ENCODE measurements at places on chromosomes 3 and 15.
A peak's percentile ranks its signal among the peaks of the same experiment; 100 is the strongest.

- no peak overlapping the region for H3K27ac ChIP-seq
- peak; percentile 72 for DNase-seq
- H3K27me3 ChIP-seq = no peaks in the 10 kb centered on the region
- no peaks in the 10 kb centered on the region for H3K36me3 ChIP-seq
- H3K4me1 ChIP-seq = no peaks in the 10 kb centered on the region
- no peak overlapping the region for H3K4me3 ChIP-seq
Observed at GRCh38 chr3:126390201-126390600, 4.5 kb upstream of the CFAP100 start.

DNA sequence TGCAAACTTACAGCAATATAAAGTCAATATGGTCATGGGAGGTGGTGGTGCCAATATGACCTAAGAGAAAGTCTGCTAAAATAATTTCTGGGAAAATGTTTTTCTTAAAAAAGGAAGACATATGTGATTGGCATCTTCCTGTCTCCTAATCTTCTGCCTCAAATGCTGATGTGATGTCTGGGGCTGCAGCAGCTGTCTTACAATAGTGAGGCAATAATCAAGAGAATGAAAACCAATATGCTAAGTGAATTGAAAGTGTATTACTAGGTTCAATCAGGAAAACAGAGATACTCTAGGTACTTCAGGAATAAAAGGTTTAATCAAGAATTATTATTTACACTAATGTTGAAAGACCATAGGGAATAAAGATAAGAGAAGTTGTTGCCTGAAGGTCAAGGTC is 7.2 kb upstream of the STT3B start:
- H3K4me3 ChIP-seq = no peak overlapping the region
- no peaks in the 10 kb centered on the region for H3K4me1 ChIP-seq
- no peaks in the 10 kb centered on the region for H3K36me3 ChIP-seq
- H3K27ac ChIP-seq = no peak overlapping the region
- no peaks in the 10 kb centered on the region for H3K27me3 ChIP-seq

- H3K27ac ChIP-seq = no peak overlapping the region
- no peaks in the 10 kb centered on the region for H3K4me1 ChIP-seq
- DNase-seq = peak; percentile 34
- H3K4me3 ChIP-seq = no peak overlapping the region
Observed at GRCh38 chr15:74376226-74376625, 8.8 kb upstream of the CYP11A1 start.

- no peaks in the 10 kb centered on the region for H3K27me3 ChIP-seq
- no peak overlapping the region for H3K4me3 ChIP-seq
- no peaks in the 10 kb centered on the region for H3K36me3 ChIP-seq
- DNase-seq = no peak
- no peak overlapping the region for H3K27ac ChIP-seq
Observed at GRCh38 chr15:62362608-62363007, 197.5 kb upstream of the C2CD4B start.

DNA sequence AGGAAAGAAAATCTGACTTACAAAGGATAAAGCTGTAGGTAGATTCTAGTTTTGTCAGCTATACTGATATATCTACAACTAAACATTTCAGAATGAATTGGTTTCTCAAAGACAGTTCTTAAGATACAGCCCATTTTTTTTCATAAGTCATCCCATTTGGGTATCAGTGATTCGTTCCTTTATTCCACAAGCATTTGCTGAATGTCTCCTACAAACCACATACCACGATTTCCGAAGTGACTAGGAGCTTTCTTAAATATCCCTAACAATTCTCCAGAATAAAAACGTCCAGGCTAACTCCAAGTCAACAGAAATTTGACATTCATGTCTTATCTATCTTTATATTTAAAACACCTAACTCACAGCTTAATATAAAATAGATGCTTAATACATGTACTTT is 59.8 kb downstream of the TP53BP1 start:
- no peak overlapping the region for H3K27ac ChIP-seq
- no peaks in the 10 kb centered on the region for H3K27me3 ChIP-seq
- no peaks in the 10 kb centered on the region for H3K4me1 ChIP-seq
- H3K4me3 ChIP-seq = no peak overlapping the region
- no peak for DNase-seq
- peaks cover 2% of the 10 kb centered on the region for H3K36me3 ChIP-seq

DNA sequence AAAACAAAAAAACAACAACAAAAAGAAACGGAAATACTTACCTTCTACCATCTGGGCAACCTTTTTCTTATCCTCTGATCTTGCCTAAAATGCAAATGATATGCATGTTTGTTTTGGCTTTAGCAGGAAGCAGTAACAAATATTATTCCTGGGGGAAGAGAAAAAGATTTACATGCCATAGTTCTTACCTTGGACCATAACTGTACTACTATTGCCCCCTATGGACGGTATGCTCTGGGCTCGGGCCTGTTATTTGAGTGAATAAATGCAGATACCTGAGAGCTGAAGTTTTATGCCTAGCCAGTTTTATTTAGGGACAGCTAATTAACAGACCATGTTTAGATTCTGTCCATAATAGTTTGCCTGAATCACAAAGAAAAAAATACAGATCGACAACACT is 12.6 kb upstream of the STARD5 start:
- H3K4me1 ChIP-seq = no peaks in the 10 kb centered on the region
- H3K4me3 ChIP-seq = no peak overlapping the region
- H3K27ac ChIP-seq = no peak overlapping the region
- no peaks in the 10 kb centered on the region for H3K36me3 ChIP-seq
- H3K27me3 ChIP-seq = no peaks in the 10 kb centered on the region

DNA sequence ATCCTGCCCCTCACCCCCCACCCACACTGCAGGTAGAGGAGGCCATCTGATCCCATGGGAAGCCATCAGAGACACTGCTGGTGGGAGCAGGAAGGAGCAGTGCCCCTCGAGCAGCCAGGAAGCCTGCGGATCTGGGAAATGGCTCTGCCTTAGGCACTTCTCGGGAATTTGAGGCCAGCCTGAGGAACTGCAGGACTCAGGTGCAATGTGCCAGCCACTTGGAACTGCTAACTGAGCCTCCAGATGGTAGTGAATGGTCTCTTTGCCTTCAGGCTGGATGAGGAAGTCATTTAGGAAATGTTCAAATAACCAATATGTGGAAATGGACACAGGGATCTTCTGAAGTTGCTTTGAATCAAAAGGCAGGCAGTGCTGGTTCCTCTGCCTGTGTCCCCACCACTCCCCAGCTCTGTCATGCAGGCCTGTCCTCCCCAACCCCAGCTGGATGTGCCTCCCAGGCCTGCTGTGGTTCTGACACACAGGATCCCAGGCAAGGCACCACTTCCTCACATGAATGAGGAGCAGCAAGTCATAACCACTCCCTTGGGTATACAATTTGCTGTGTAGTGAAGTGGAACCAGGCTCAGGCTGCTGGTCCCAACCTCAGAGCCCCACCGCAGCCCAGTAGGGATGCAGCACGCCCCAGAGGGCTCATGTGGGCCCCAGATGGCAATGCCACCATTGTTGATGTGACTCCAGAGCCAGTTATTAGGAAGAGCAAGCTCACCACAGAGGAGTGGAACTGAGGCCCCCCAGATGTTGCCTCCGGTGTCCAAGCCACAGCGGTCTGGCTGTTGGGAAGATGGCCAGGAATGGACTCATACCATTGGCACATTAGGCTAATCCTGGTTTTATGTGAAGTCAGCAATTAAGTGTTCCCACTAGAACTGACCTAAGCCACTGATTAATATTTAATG is 46.5 kb upstream of the LIMD1 start:
- no peak overlapping the region for H3K4me3 ChIP-seq
- H3K36me3 ChIP-seq = peaks cover 3% of the 10 kb centered on the region
- no peaks in the 10 kb centered on the region for H3K27me3 ChIP-seq
- no peak overlapping the region for H3K27ac ChIP-seq

DNA sequence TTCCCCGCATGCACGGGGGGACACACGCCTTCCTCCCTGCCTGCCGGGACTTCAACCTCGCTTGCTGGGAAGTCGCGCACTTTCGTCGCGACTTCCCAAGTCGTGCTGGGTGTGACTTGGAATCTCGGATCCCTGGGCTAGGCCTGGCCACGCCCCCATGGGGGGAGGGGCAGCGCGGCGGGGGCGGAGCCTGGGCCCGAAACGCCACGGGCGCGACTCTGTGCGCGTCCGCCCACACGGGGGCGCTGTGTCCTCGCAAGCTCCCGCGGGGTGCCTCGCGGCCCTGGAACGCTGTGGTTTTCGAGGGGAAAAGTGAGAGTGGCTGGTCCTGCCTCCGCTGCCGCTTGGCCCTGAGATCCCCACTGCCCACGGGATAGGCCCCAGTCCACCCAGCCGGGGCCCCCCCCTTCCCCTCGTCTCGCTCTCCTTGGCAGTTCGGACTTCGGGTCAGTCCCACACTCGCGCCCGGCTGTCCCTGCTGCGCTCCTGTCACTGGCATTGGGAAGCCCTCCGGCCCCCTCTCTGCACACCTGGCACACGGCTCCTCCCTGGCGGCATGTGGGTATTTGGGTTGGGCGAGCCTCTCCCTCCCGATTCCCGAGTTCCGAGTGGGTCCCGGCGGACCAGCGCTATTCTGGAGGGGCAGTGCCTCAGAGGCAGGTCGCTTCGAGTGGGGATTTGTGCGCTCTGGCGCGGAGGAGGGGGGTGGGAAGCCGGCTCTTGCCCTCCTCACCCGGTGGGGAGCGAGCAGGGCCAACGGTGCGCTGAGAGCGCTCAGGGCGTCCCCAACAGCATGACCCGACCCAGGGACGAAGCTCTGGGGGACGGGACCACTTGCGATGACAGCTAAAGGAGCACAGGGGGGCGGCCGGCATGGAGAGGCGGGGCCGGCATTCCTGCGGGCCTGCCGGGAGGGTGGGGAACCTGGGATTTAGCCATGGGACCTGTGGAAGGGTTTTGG is 23.6 kb downstream of the SEC61A1 start:
- H3K36me3 ChIP-seq = peaks cover 1% of the 10 kb centered on the region
- peak overlapping the region; percentile 38 for H3K27ac ChIP-seq
